ENCODE measurements at places on chromosomes 16 and 17. TPM values are rescaled to one million over a fixed set of nuclear protein-coding genes. Genes with fewer than 3 reads are reported as not detected.

- no peak for DNase-seq
- H3K4me1 ChIP-seq, result peaks cover 32% of the 10 kb centered on the region
- H3K36me3 ChIP-seq, result no peaks in the 10 kb centered on the region
- no peak overlapping the region for H3K4me3 ChIP-seq
- H3K27ac ChIP-seq, result no peak overlapping the region
- H3K27me3 ChIP-seq, result no peaks in the 10 kb centered on the region
Measured at GRCh38 chr16:53768593-53768992, 64.6 kb downstream of the FTO start.

DNA sequence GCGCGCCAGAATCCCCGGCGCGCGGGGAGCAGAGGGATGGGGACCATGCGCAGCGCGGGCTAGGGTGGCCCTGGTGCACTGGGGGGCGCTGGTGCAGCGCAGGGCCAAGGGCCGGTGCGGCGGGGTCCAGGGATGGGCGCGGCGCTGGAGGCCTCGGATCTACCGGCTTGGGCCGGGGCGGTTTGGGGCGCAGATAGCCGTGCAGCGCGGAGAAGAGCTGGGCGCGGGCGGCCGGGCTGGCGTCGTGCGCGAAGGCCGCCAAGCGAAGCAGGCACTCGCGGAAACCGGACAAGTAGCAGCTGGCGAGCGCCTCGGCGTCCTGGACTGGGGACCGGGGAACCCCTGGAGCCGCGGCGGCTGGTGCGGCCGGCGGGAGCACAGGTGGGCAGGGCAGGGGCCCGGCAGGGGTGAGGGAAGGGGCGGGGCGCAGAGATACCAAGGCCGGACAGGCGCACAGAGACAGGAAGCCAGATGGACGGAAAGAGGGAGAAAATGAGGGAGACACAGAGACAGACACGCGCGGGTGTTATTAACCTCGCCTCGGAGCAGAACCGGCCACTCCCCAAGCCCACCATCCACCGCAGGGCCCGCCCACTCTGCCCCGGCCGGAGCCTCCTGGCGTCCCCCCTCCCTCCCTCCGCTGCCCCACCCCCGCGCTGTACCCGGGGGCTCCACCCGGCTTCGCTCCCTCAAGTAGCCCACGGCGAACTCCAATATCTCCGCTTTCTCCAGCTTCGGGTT lies 2.1 kb downstream of the HES7 start:
- no peaks in the 10 kb centered on the region for H3K27me3 ChIP-seq
- H3K27ac ChIP-seq, result peak overlapping the region; percentile 48
- no peaks in the 10 kb centered on the region for H3K36me3 ChIP-seq
- H3K4me1 ChIP-seq, result peaks cover 52% of the 10 kb centered on the region
- H3K4me3 ChIP-seq, result peak overlapping the region; percentile 69

- no peaks in the 10 kb centered on the region for H3K36me3 ChIP-seq
- no peak overlapping the region for H3K4me3 ChIP-seq
- no peaks in the 10 kb centered on the region for H3K4me1 ChIP-seq
- no peak overlapping the region for H3K27ac ChIP-seq
- H3K27me3 ChIP-seq, result peaks cover 9% of the 10 kb centered on the region
Measured at GRCh38 chr16:86391984-86392383, 118.3 kb upstream of the FOXF1 start.

DNA sequence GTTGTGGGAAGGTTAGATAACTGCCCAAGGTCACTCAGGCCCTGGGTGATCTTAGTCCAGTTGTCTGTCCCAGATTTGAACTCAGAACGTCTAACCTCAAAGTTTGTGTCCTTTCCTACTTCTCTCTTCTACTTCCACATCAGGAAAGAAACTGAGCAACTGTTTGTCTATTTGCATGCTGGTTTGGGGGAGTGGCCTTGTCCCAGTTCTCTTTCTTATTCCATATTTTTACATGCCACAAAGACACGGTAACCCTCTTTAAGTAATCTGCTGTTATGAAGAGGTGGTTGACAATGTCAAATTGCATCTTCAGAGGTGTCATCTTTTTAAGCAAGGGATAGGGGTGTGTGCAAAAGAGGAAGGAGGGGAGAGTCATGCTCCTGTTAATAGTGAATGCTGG lies 432.5 kb downstream of the HS3ST3B1 start:
- H3K27ac ChIP-seq, result no peak overlapping the region
- no peaks in the 10 kb centered on the region for H3K27me3 ChIP-seq
- no peaks in the 10 kb centered on the region for H3K36me3 ChIP-seq
- H3K4me3 ChIP-seq, result no peak overlapping the region
- no peaks in the 10 kb centered on the region for H3K4me1 ChIP-seq

Gene MYH1
- polyA plus RNA-seq, result not detected

Gene TNRC6A
- polyA plus RNA-seq, result 22.9 TPM

Gene CRAMP1
- 7.9 TPM for polyA plus RNA-seq

Gene SMIM5
- polyA plus RNA-seq, result 17.7 TPM

All from heart left ventricle (tissue), 16 donors.